ENCODE measurements at places on chromosomes 6 and 20. TPM values are rescaled to one million over a fixed set of nuclear protein-coding genes. Genes with fewer than 3 reads are reported as not detected.

ARMH2 gene
- total RNA-seq: not detected

- no peak for DNase-seq
Measured at GRCh38 chr6:150293423-150294173, 75.2 kb upstream of the IYD start.

LPA gene
- 196 TPM for total RNA-seq

PLA2G7 gene
- 1.7 TPM for total RNA-seq

NHLRC1 gene
- total RNA-seq: 2.8 TPM

Measured in left lobe of liver (tissue), 2 donors.